Activated T-cell treated with anti-CD3 and anti-CD28 coated beads, Interleukin-2, amount 50 U/mL, for 72 hours (primary cell): ENCODE measurements at places on chromosomes 4 and X. TPM values are rescaled to one million over a fixed set of nuclear protein-coding genes. Genes with fewer than 3 reads are reported as not detected.
A peak's percentile ranks its signal among the peaks of the same experiment; 100 is the strongest.

Gene CD38
- 62.9 TPM for total RNA-seq

Gene SHISA3
- total RNA-seq: 0.41 TPM

- DNase-seq: no peak
Measured at GRCh38 chr4:183059797-183060196, 39.3 kb upstream of the WWC2 start.

DNA sequence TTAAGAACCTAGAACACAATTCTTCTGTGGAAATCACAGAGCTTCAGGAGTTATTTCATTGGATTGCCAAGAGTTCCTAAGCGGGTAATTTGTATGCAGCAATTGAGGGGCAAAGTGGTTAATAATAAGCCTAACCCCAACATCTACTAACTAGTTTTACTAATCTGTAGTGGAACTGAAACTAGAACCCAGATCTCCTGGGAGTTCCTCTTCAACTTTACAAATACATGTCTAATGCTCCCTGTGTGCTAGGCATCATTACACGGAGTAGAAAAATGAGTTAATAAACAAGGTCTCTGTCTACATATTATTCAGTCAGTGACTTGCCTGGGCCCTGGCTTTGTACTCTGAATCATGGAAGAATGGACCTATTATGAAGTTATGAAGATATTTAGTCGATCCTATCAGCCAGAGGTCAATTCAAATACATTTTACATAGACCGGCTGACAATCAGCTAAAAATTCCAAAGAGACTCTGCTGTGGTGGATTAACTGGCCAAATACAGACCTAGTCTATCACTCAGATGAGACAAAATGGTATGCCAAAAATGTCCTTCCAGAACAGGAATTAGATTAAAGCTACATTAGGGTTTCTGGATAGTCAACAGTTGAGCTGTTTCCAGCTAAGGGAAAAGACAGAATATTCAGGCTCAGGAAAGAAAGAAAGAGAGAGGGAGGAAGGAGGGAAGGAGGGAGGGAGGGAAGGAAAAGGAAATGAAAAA is 326.0 kb downstream of the FBXW7 start:
- DNase-seq: no peak

DNA sequence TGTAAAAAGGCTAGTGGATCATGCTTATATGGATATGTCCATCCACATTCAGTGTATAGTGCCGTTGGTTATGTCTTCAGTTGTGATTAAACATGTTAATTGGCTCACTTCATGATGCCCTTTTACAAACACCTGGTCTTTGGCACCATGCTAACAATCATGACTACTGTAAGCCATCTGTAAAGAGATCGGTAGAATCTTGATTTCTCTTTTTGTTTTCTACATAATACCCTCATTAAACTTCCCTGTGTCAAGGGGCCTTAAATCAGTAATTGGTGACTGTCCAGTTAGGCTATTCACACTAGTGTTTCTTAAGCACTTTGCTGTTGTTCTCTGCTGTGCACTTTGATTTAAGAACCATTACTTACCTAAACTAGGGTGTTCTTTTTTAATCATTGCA is 475.2 kb downstream of the RPA4 start:
- DNase-seq: no peak

GRCh38 chr4:69239092-69239491 is 24.5 kb upstream of the UGT2B11 start:
- DNase-seq: no peak

GRCh38 chr4:167492007-167492406 is 257.7 kb upstream of the SPOCK3 start:
- no peak for DNase-seq

GRCh38 chrX:153164733-153165132 is 14.4 kb upstream of the MAGEA1 start:
- DNase-seq: no peak

DNA sequence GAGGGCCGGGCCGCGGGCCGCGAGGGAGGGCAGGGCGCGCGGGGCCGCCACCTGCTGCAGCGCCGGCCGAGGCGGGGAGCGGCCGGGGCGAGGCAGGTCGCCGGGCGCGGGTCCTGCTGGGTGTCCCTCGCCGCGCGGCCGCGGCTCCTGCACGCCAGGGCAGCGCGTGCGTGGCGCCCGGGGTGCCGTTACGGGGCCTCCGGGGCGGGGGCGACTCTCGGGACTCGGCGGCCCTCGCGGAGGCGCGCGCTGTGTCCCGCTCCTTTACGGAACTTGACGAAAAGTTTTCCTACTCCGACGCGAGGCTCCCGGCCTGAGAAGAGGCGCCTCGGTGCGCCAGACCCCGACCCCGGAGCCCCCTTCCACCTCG is 329 bp downstream of the TBC1D14 start:
- peak; percentile 66 for DNase-seq
